ENCODE measurements at places on chromosomes 7 and 10.
A peak's percentile ranks its signal among the peaks of the same experiment; 100 is the strongest.

- peak; percentile 95 for DNase-seq
Measured at GRCh38 chr7:30469303-30469702, 9.3 kb downstream of the NOD1 start.

- DNase-seq: peak; percentile 29
Measured at GRCh38 chr10:78749898-78750297, 318.9 kb upstream of the ZMIZ1 start.

DNA sequence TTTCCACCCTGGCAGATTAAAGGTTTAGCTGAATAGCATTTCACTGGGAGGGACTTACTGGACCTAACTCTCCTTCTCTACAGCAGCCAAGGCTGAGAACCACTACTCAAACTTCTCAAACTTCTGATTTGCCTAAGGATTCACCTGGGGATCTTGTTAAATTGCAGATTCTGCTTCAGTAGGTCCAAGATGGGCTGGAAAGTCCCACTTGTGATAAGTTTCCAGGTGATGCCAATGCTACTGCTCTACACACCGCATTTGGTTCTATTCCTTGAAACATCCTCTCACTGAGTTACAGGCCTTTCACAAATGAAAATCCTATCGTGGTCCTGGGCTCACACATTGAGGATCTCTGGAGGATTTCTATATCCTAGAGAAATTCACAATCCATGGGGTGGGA, 147.9 kb downstream of the CHCHD3 start:
- no peak for DNase-seq

DNA sequence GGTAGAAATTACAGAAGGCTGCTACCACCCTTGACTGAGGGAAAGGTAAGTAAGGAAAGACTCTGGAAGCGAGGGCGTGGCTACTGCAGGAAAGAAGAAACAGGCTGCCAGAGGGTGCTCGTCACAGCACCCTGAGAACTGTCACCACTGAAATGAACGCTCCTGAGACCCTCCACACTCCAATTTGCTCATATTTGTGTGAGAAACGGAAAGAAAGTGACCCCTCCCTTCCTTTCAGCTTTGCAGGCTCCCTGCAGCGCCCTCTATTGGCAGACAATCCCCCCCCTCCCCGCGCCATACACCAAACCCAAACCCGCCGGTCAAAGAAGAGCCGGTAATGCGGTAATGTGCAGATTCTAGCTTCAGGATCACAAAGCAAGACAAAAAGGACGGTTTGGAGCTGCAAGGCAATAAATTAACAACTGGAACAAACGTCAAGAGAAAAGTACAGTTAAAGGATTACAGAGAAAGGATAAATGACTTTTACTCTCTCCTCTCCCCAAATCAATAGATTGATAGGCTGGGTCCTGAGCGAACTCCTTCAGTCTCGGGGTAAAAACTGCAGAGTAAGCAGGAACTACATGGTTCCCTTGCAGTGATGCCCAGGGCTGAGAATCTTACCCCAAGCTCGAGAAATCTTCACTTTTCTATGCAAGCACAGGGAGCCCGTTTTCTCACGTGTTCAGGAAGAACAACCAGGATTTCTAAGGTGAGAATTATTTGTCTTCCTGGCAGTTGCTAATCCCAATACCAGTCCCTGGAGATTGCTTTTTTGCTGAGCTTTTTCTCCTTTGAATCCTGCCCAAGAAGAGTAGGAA, 47.6 kb downstream of the STEAP1B start:
- DNase-seq: peak; percentile 28

DNA sequence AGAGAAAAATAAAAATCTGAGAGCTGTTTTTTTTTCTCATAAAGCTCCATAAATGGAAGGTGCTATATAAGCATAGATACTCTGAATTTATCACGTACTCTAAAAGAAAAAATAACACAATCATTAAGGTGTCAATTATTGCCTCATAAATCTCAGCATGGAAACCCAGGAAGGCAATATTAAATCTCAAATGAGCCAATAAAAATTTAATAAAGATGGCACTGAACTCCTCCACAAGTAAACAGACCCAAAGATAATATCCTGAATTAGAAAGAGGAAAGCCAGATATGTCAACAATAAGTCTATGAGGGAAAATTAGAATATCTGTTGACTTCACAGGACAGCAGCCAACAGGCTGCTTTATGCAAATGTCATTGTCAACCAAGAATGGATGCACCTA, 66.5 kb downstream of the CDK6 start:
- DNase-seq: no peak

- DNase-seq: no peak
Measured at GRCh38 chr7:140225562-140226249, 48.9 kb upstream of the KDM7A start.

DNA sequence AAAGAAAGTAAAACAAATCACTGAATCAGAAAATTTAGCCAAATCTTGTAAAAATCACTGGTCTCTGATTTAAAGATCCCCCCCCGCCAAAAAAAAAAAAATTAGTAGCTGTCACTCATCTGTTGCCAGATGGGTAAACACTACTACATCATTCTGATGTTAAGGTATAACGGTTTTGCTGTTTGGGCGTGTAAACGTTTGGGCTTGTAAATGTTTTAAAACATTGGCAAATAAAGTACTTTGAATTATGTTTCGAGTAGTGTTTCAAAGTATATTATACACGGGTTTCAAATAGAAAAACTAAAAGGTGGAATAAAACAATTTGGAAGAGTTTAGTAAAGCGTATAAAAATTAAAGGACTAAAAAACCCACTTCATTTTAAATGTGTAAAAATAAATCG, 1.5 kb downstream of the TMEM229A start:
- no peak for DNase-seq

DNA sequence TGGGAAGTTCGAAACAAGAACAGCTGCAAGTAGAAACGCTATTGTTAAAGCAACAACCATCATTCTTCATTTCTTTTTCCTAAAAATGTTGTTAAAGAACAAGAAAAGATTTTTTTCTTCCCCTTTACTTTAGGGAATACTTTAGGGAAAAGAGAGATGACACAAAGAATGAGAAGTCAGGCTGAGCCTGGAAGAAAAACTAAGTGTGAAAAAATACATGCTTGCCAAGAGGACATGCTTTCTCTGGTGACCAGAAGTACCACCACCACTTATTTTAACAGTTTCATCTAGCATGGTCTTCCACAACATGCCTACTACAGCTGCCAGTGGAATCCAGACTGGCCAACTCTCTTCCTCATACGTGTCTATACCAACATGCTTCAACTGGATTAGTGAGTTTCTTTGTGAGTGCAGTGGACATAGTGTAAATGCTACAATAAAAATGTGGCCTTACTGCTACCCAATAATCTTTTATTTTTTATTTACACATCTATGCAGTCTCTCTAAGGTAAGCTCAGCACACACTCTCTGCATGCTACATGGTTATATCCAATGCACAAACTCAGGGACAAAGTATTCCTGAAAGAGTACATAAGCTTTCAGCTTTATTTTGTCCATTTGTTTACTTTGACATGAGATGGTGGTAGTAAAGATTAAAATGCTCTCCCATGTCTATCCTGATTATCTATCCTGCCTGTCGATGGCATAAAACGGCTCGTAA, 196.2 kb downstream of the TAX1BP1 start:
- no peak for DNase-seq

DNA sequence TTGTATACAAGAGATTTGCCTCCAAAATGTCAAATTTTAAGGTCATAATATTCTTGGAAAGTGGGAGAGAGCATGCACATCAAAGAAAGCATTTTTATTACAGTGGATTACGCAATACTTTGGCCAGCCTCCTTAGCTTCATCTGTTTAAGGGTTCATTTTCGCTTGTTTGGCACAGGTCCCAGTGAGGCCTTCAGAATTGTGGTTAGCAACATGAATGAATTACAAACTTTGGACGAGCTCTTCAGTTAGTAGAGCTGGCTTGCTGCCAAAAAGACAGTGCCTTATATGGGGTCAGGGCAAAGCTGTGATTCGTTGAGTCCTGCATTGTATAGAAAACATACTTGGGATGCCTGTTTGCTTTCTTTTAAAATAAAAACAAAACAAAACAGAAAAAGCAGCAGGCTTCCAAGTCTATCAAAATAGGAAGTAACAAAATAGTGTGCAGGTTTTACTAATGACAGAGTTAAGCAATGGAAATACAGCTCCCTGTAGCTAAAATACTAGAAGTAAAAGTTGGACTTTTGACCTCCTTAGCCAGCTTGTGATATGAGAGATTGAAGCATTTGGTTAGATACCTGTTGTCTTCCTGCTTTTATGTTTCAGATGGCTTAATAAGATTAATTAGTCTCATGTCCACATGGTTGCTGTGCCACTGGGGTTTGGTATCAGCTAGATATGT, 190.8 kb downstream of the MLLT10 start:
- DNase-seq: peak; percentile 98

- no peak for DNase-seq
Measured at GRCh38 chr7:157651366-157652160, 314.8 kb downstream of the DNAJB6 start.

GRCh38 chr7:31814187-31814586, 127.2 kb downstream of the PPP1R17 start:
- DNase-seq: no peak

DNA sequence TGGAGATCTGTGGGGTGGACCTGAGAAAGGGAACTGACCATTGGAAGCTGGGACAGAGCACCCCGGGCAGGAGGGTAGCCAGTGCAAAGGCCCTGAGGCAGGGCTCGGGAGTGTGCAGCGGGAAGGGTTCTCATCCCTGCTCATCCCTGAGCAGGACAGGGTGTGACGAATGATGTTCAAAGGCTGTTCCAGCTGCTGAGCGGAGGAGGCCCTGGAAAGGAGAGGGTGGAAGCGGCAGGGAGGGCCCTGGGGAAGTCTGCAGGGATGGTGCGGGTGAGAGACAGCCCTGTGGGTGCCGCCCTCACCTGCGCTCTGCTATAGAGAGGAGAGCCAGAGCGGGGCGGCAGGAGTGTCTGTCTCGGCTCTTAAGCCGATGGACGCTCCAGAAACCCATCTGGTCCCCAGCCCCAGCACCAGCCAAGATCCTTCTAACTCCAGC, 43.7 kb downstream of the PRKAG2 start:
- DNase-seq: no peak

GRCh38 chr10:612696-613095, 76.8 kb downstream of the DIP2C start:
- no peak for DNase-seq

DNA sequence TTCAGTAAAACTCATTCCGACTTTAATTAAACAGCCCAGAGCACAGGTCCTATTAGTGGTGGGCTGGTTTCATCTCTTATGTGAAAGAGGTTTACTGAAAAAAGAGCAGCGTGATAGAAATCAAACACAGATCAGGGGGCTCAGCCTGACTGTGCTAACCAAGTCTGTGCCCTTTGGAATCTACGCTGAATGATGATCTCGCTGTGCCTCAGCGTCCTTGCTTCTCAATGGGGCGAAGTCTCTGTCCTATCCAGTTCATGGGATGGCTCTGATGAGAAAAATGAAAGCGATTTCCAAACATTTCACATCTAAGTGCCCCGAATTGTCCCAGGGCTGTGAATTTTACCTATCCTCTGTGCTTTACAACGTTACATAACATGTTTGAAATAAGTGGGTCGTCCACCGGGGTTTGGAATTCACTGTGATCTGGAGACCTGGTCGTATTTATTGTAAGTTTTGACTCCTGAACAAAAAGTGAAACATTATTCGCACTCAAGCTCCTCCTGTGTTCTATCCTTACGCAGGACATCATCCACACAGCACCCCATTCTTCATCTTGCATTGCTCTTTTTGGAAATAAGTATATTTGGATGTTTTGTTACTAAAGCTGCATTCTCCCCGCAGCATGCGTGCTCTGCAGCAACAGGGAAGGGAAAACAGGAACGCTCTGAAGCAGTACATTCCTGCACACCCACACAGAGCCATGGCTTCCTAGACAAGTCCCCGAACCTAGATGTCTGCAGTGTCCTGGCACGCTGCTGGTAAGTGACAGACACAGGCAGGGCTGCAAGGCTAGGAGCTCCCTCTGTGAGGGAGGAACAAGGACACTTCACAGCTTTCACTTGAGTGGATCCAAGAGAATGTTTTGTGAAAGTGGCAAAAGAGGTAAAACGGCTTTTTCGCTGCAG, 83.5 kb downstream of the SLC37A3 start:
- no peak for DNase-seq

- peak; percentile 96 for DNase-seq
Measured at GRCh38 chr10:48406204-48406603, 99.7 kb downstream of the MAPK8 start.

- DNase-seq: peak; percentile 75
Measured at GRCh38 chr7:24756545-24757352, 515 bp downstream of the GSDME start.

GRCh38 chr7:88306590-88307048, at the start of gene STEAP4:
Gene STEAP4 (minus strand): TSS chr7:88306894. CDS start chr7:88284269, 22,625 bp downstream.
- DNase-seq: peak; percentile 80

DNA sequence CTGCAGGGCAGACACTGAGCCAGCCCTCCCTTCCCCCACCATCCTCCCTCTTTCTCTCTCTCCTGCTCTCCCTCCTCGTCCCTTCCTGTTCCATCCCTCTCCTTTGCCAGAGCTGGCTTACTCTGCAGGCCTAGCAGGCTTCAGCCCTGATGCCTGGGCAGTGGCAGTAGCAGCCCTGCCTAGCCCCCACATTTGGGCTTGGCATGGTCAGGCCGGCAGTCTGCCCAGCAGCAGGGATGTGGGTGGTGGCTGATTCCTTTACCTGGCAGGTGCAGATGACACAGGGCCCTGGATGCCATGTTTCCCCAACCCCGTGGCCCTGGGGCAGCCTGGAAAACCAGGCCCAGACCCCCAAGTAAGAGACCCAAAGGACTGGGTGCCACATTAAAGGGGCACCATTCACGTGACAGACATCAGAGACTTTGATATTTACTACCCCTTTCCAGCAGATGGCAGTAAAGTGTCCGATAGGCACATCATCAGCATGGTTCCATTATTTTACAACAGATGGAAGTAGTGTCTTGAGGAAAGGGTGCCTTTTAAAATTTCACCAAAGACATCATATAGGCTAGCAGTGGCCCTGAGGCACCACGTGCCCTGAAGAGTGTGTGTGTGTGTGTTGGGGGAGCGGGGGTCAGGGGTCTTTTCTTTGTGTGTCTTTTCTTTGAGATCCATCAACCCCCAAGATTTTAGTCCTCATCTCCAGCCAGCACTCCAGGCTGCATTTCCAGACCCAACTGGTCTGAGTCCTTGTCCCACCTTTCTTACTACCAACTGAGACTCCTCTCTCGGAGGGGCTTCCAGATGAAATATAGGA, 5.9 kb downstream of the KCP start:
- DNase-seq: peak; percentile 61

- no peak for DNase-seq
Measured at GRCh38 chr7:105768898-105769507, 107.4 kb downstream of the ATXN7L1 start.

GRCh38 chr10:131866673-131867072, 34.1 kb upstream of the PPP2R2D start:
- no peak for DNase-seq
